Ascending aorta (tissue), 2 donors: ENCODE measurements at places on chromosomes 4 and X. TPM values are rescaled to one million over a fixed set of nuclear protein-coding genes. Genes with fewer than 3 reads are reported as not detected.
A peak's percentile ranks its signal among the peaks of the same experiment; 100 is the strongest.

The NEUROG2 gene
- not detected for total RNA-seq

GRCh38 chr4:129783596-129783995 is 687.6 kb downstream of the C4orf33 start:
- no peaks in the 10 kb centered on the region for H3K27me3 ChIP-seq
- H3K4me3 ChIP-seq, result no peak overlapping the region
- H3K36me3 ChIP-seq, result no peaks in the 10 kb centered on the region
- H3K4me1 ChIP-seq, result no peaks in the 10 kb centered on the region
- no peak for DNase-seq

- H3K36me3 ChIP-seq, result peaks cover 56% of the 10 kb centered on the region
- no peak for DNase-seq
- H3K27ac ChIP-seq, result no peak overlapping the region
- H3K4me3 ChIP-seq, result no peak overlapping the region
- H3K27me3 ChIP-seq, result no peaks in the 10 kb centered on the region
Observed at GRCh38 chrX:53595266-53595810, 91.2 kb downstream of the HUWE1 start.

The EXOC1L gene
- total RNA-seq, result not detected

The DCAF12L2 gene
- total RNA-seq, result not detected

- no peak for DNase-seq
- no peak overlapping the region for H3K27ac ChIP-seq
- no peaks in the 10 kb centered on the region for H3K4me1 ChIP-seq
Observed at GRCh38 chrX:155514225-155514624, 55.8 kb upstream of the F8A3 start.

The DGKK gene
- total RNA-seq, result not detected

The GAGE13 gene
- total RNA-seq, result not detected

- no peaks in the 10 kb centered on the region for H3K27me3 ChIP-seq
- H3K36me3 ChIP-seq, result no peaks in the 10 kb centered on the region
- H3K4me3 ChIP-seq, result no peak overlapping the region
- no peak overlapping the region for H3K27ac ChIP-seq
- no peaks in the 10 kb centered on the region for H3K4me1 ChIP-seq
Observed at GRCh38 chrX:17453788-17454187, 78.8 kb downstream of the NHS start.

GRCh38 chrX:31388946-31389345 is 317.1 kb upstream of the FTHL17 start:
- no peaks in the 10 kb centered on the region for H3K4me1 ChIP-seq
- DNase-seq, result no peak
- no peak overlapping the region for H3K4me3 ChIP-seq
- no peaks in the 10 kb centered on the region for H3K36me3 ChIP-seq

DNA sequence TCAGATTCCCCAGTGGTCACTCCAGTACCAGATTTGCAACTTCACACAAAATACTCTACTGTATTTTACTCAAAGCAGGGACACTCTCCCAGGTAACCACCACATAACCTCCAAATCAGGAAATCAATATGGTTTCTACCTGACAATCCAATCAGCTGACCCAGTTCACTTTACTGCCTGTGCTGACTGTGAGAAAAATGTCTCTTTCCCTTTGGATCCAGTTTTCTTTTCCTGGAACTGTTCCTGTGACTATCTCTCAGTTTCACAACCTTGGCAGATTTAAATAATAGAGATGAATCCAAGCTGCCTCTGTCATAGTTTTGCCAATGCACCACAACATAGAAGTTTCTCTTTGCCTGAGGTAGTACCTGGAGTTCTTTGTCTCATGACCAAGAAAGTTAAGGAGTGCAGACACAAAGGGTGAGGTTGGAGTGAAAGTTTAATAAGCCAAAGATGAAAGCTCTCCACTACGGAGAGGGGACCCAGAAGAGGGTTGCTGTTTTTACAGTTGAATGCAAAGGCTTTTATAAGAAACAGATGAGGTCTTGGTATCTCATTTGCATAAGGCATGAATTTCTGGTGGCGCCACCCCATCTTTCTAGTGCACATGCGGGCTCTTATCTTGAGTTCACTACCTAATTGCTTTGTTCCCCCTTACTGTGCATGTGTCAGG is 29.7 kb upstream of the IL9R start:
- H3K27me3 ChIP-seq, result no peaks in the 10 kb centered on the region
- DNase-seq, result no peak
- H3K36me3 ChIP-seq, result no peaks in the 10 kb centered on the region
- H3K4me3 ChIP-seq, result no peak overlapping the region
- no peaks in the 10 kb centered on the region for H3K4me1 ChIP-seq

GRCh38 chr4:84336964-84337705 is 162.0 kb downstream of the NKX6-1 start:
- no peak overlapping the region for H3K27ac ChIP-seq
- no peaks in the 10 kb centered on the region for H3K4me1 ChIP-seq
- DNase-seq, result no peak
- no peaks in the 10 kb centered on the region for H3K36me3 ChIP-seq
- no peak overlapping the region for H3K4me3 ChIP-seq

GRCh38 chrX:153063315-153063714 is 7.0 kb downstream of the PNMA3 start:
- no peaks in the 10 kb centered on the region for H3K4me1 ChIP-seq
- H3K27ac ChIP-seq, result no peak overlapping the region
- H3K36me3 ChIP-seq, result no peaks in the 10 kb centered on the region
- H3K27me3 ChIP-seq, result no peaks in the 10 kb centered on the region
- no peak for DNase-seq
- no peak overlapping the region for H3K4me3 ChIP-seq

DNA sequence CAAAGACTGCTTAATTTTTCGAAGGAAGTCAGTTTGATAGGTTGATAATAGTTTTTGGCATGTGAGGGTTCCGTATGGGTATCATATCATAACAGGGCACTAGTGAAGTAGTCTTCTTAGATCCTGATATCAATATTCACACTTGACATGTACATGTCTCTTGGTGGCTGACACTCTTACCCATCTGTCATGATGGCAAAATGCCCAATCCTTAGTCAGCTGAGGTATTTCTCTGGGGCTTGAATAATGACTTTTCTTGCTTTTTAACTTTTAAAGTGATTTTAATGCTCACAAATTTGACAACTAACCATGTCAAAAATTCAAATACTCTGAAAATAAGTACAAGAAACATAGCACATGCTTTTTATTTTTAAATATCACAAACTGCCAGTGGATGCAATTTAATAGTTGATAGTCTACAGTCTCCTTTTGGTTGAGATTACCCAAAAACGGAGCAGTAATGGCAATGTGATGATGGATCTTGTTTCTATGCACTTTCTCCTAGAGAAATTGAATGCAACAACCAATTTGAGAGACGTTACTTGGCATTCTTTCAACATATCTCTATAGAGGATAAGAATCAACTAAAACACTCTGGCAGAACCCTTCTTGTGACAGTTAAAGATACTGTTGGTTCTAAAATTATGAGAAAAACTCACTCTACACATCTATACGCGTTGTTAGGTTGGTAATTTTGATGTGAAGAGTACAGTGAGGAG is 552.9 kb upstream of the PABPC4L start:
- no peak overlapping the region for H3K4me3 ChIP-seq
- H3K27me3 ChIP-seq, result no peaks in the 10 kb centered on the region
- no peaks in the 10 kb centered on the region for H3K4me1 ChIP-seq
- H3K36me3 ChIP-seq, result no peaks in the 10 kb centered on the region

GRCh38 chr4:56613101-56613862 is 67.8 kb downstream of the HOPX start:
- H3K27me3 ChIP-seq, result no peaks in the 10 kb centered on the region
- H3K4me3 ChIP-seq, result no peak overlapping the region
- no peak overlapping the region for H3K27ac ChIP-seq
- H3K36me3 ChIP-seq, result no peaks in the 10 kb centered on the region

- H3K4me1 ChIP-seq, result no peaks in the 10 kb centered on the region
- no peak for DNase-seq
- no peak overlapping the region for H3K4me3 ChIP-seq
- no peaks in the 10 kb centered on the region for H3K27me3 ChIP-seq
- no peaks in the 10 kb centered on the region for H3K36me3 ChIP-seq
Observed at GRCh38 chrX:134183665-134184064, 53.3 kb upstream of the CCDC160 start.

DNA sequence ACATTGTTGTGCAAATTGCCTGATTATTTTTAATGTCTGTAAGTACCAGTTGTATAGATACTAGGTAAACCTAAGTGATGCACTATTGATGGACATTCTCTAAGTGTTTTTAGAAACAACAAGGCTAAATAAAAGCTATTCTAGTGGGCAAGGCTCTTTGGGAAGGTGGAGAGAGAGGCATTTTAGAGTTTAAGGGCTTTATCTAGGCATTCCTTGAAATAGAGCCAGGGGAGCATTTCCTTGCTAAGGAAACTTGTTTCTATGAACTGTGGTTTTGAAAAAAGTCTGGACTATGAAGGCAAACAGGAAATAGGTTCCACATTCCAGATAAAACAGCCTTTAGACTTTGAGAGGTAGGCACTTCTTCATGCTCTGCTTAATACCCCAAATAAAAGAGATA is 23.8 kb downstream of the BMX start:
- no peak overlapping the region for H3K27ac ChIP-seq
- H3K4me1 ChIP-seq, result no peaks in the 10 kb centered on the region
- no peaks in the 10 kb centered on the region for H3K36me3 ChIP-seq
- no peaks in the 10 kb centered on the region for H3K27me3 ChIP-seq
- no peak for DNase-seq

DNA sequence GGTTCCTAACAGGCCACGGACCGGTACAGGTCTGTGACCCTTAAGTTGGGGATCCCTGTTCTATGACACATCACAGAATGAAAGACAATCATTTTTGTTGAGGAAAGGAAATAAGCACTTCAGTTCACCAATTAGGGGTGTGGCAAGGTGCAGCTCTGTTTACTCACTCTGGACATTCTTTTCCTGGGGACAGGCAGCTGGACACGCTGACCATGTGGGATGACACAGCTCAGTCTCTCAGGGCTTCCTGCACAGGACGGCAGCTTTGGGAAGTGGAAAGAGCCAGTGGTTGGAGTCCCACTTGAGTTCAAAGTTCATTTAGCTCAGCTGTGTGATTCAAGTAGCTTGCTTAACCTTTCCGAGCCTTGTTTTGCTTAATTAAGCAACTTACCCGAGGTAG is 55.7 kb downstream of the NDNF start:
- no peaks in the 10 kb centered on the region for H3K36me3 ChIP-seq
- no peak for DNase-seq
- H3K4me1 ChIP-seq, result no peaks in the 10 kb centered on the region
- H3K27ac ChIP-seq, result no peak overlapping the region
- H3K27me3 ChIP-seq, result no peaks in the 10 kb centered on the region

- H3K4me1 ChIP-seq, result no peaks in the 10 kb centered on the region
- no peak overlapping the region for H3K4me3 ChIP-seq
- no peaks in the 10 kb centered on the region for H3K27me3 ChIP-seq
- no peaks in the 10 kb centered on the region for H3K36me3 ChIP-seq
Observed at GRCh38 chr4:134027931-134028330, 173.7 kb downstream of the PABPC4L start.

The CD38 gene
- 1.4 TPM for total RNA-seq

DNA sequence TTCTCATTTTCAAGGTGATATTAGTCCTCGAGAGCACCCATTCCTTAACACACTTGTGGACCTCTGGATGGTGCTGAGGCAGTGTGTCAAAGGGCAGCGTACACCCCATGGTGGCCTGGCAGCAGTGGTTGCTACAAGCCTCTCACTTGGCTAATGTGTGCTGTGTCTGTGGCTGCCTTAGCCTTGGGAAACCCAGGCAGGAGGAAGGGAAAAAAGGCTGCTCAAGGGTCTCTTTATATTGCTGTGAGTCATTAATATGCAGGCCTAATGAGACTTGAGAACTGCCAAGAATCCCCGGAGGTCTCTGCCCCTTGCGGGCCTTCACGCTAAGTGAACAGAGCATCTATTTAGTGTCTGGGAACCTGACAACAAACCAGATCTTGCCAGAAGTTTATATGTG is 7.0 kb downstream of the PCDH10 start:
- no peak overlapping the region for H3K4me3 ChIP-seq
- no peaks in the 10 kb centered on the region for H3K36me3 ChIP-seq
- H3K27ac ChIP-seq, result no peak overlapping the region
- H3K4me1 ChIP-seq, result no peaks in the 10 kb centered on the region

- H3K4me3 ChIP-seq, result no peak overlapping the region
- peaks cover 11% of the 10 kb centered on the region for H3K4me1 ChIP-seq
- H3K36me3 ChIP-seq, result no peaks in the 10 kb centered on the region
- no peak for DNase-seq
- no peak overlapping the region for H3K27ac ChIP-seq
Observed at GRCh38 chr4:88104902-88105610, 53.4 kb downstream of the ABCG2 start.

GRCh38 chrX:28329156-28329555 is 258.1 kb upstream of the IL1RAPL1 start:
- DNase-seq, result no peak
- no peaks in the 10 kb centered on the region for H3K27me3 ChIP-seq
- no peak overlapping the region for H3K27ac ChIP-seq
- H3K36me3 ChIP-seq, result no peaks in the 10 kb centered on the region

GRCh38 chr4:146275370-146275769 is 61.0 kb downstream of the REELD1 start:
- no peak overlapping the region for H3K27ac ChIP-seq
- H3K27me3 ChIP-seq, result no peaks in the 10 kb centered on the region
- no peaks in the 10 kb centered on the region for H3K4me1 ChIP-seq
- H3K4me3 ChIP-seq, result no peak overlapping the region
- no peak for DNase-seq

DNA sequence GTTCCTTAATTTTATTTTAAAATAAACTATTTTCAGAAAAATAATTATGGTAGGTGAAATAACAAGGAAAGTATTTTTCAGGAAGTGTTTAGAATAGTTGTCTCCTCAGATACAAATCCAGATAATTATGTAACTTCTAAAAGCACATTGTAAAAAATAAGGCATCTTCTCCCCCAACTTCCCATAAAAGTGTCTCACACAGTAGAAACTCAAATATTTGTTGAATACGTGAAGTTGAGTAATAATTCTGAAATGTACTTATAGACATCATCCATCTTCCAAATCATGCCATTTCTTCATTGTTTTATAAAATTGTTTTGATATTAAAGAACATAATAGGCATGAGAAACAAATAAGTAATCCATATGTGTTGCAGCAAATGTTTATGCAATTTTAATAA is 18.0 kb downstream of the SHISA3 start:
- no peak overlapping the region for H3K27ac ChIP-seq
- H3K4me1 ChIP-seq, result peaks cover 6% of the 10 kb centered on the region
- no peaks in the 10 kb centered on the region for H3K27me3 ChIP-seq
- DNase-seq, result no peak
- no peak overlapping the region for H3K4me3 ChIP-seq

DNA sequence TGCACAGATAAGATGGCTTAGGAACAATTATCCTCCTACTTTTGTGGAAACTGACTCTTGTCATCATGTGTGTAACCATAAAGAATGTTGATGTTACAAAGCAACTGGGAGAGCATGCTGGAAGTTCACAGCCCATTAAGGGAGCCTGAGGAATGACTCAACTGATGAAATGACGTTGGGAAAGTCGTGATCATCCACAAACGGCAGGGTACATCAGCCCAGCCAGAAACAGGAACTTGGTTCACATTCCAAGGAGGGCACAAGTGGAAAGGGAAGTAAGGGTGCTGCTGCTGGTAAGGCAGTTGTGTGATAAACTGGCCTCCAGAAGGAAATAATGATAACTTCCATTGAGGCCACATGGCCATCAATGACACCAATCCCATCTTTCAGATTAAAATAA is 6.7 kb downstream of the TEC start:
- no peaks in the 10 kb centered on the region for H3K27me3 ChIP-seq
- H3K27ac ChIP-seq, result no peak overlapping the region
- no peaks in the 10 kb centered on the region for H3K4me1 ChIP-seq
- no peaks in the 10 kb centered on the region for H3K36me3 ChIP-seq
- no peak for DNase-seq

GRCh38 chr4:37988670-37989069 is 28.5 kb downstream of the PTTG2 start:
- no peaks in the 10 kb centered on the region for H3K36me3 ChIP-seq
- peaks cover 9% of the 10 kb centered on the region for H3K4me1 ChIP-seq
- DNase-seq, result no peak

GRCh38 chr4:125370478-125370877 is 55.7 kb downstream of the FAT4 start:
- no peaks in the 10 kb centered on the region for H3K36me3 ChIP-seq
- peak overlapping the region; percentile 42 for H3K27ac ChIP-seq
- H3K27me3 ChIP-seq, result no peaks in the 10 kb centered on the region
- H3K4me1 ChIP-seq, result no peaks in the 10 kb centered on the region
- no peak for DNase-seq
